ENCODE measurements at places on chromosomes 7 and 10.

DNA sequence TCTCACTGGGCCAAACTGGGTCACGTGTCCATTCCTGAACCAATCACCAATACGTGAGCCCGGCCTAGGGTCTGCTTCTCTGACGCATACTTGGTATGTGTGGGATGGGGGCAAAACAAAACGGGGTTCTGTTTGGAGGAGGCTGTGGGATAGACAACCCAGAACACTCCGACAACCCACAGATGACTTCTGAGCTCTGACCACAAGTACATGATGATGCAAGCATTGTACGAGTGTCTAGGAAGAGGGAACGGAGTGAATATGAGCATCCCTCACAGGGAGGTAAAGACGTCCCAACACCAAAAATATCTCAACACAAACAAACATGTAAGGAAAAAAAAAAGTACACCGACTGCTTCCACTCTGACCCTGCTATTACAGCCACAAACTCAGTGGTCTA lies 5.6 kb downstream of the DAGLB start:
- no peak for DNase-seq

- DNase-seq = no peak
Measured at GRCh38 chr10:6746782-6747181, 166.7 kb upstream of the PRKCQ start.

DNA sequence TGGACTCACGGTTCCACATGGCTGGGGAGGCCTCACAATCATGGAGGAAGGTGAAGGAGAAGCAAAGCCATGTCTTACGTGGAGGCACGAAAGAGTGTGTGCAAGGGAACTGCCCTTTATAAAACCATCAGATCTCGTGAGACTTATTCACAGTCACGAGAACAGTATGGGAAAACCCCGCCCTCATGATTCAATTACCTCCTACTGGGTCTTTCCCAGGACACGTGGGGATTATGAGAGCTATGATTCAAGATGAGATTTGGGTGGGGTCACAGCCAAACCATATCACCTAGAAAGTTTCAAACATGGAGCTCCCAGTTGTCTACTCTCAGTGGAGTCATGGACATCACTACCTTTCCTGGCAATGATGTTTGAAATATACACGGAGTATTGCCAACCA lies 49.6 kb downstream of the CYCS start:
- DNase-seq = no peak

GRCh38 chr7:46206476-46207060 lies 285.5 kb upstream of the IGFBP3 start:
- DNase-seq = no peak

DNA sequence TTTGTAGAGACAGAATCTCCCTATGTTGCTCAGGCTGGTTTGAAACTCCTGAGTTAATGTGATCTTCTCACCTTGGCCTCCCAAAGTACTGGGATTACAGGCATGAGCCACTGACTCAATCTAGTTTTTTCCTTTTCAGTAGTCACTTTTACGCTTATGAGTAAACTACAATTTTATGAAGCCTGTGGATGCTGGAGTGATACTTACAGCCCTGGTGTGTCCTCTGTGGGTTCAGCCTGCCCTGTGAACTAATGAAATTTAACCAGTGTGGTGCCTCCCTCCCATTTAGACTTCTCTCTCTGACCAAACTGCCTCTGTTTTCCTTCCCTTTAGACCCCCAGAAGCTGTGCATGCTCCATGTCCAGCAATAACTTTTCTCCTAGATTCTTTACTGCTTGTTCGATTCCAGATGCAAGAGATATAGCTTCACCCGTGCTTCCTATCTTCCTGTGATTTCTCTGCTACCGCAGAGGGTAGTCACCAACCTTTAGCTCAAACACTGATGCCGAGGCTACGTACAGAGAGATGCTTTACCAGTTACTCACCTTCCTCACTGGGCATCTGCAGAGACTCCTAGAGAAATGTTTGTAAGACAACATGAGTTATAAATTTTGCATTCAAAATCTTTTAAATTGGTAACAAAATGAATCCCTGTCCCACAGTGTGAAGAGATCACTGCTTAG lies 90.8 kb downstream of the KIAA1217 start:
- DNase-seq = no peak

DNA sequence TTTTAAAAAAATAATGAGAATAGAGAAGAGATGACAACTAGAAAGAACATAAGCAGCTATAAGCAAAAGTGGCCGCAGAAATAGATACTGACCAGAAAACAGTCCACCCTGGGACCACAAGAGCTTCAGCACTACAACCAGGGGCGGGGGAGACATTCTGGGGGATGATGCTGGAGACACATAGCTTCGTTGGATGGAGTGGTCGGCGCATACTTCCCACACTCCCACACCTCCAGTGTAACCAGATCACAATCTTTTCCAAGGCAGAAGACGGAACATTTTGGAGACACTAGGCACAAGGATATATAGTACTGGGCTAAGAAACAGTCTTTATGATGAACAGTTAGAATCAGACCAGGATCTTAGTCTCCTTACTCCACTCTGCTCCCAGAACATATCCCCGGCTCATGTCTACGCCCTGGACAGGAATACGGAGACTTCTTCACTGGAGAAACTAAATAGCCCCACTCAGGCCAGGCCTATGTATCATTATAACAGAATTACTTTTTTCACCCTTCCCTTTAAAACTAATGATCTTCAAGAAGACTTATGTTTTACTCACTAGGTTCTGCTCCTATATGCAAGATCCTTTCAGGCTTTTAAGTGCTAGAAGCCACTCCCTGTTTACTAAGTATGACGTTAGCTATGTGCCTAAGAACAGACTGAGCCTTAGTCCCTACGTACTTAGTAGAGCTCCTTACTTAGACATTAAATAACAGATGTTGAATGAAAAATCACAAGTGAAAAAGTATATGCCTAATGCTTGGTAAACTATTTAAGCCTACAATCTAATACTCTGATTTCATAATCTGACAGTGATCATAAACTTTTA lies 169.6 kb downstream of the SRPK2 start:
- no peak for DNase-seq

DNA sequence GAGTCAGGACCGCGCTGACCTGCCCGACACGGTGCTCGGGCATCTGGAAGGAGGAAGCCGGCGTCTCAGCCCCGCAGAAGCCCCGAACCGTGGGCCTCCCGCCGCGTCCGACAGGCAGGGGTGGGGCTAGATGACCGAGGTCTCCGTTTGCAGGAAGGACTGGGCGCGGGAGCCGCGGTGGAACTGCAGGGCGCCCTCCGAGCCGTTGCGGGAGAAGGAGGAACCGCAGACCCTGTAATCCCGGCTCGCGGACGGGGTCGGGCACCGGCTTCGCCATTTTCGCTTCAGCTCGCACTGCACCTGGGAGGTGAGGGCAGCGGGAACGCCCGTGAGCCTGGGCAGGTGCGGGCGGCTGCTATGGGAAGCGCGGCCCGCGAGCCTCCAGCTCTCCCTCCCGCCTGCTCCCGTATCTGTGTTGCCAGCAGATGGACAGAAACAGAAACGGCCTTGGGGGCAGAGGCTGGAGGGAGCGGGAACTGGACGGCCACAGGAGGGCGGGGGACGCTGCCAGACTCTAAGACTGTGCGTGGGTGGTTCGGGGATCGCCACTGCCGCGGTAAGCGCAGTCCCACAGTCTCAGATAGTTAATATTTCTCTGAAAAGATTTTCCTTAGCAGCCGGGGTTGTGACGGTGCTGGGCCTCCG lies 114.1 kb downstream of the VIPR2 start:
- DNase-seq = no peak

- DNase-seq = no peak
Measured at GRCh38 chr10:47442351-47442750, 41.6 kb downstream of the ANXA8 start.

DNA sequence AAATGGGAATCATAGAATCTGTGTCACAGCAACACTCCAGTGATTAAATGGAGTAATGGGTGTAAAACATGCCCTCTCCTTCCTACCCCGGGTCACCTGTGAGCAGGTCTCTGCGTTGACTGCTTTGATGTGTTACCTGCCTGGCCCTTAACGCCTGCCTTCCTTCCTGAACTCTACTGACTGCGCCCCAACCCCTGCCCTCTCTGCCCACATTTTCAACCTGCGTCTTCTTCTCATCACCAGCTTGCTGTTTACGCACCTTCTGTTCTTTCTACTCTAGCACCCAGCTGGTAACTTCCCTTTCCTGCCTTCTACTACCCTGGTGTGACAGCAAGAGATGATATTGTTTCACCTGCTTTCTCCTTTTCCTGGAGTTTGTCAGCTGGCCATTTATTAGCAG lies 303.0 kb upstream of the LRGUK start:
- no peak for DNase-seq

GRCh38 chr10:30502266-30503060 lies 68.5 kb downstream of the MAP3K8 start:
- DNase-seq = no peak

- DNase-seq = no peak
Measured at GRCh38 chr7:5428478-5429252, 5.0 kb upstream of the TNRC18 start.

- DNase-seq = no peak
Measured at GRCh38 chr7:117323851-117324711, 1.2 kb upstream of the WNT2 start.

DNA sequence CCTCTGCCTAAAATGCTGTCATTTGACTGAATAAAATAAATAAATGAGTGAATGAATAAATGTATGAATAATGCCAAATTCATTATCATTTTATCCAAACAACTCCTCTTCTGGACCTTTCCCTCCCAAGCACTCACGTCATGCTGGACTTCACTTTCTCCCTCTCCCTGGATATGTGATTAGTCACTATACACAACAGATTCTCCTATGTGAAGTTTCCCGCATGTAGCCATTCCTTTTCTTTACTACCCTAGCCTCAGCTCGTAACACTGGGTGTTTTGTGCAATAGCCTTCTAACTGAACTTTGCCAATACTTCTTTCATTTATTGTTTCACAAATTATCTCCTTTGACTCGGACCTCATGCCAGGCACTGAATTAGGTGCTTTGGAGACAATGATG lies 87.6 kb upstream of the IL6 start:
- DNase-seq = no peak

DNA sequence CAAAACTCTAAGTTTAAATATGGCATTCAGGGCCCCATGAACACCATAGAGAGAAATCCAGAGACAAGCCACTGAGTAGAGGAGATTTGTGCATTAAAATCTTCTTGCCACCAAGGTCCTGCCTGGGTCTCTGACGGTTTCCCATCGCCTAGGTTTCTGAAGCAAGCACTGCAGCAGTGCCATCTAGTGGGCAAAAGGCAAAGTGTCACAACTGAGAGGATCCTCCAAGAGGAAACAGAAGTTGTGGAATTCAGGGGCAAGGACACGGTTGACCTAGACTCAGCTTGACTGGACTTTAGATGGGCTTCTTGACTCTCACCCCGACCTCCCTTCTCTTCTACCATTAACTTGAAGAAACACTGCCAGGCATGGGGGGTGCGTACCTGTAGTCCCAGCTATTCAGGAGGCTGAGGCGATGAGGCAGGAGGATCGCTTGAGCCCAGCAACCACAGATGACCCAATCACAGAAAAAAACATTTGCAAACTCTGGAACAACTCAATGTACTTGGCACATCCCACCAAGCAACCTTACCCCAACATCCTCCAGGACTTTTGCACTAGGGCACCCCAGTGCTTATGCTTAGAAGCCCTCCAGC lies 604.1 kb downstream of the GALNT17 start:
- DNase-seq = no peak

DNA sequence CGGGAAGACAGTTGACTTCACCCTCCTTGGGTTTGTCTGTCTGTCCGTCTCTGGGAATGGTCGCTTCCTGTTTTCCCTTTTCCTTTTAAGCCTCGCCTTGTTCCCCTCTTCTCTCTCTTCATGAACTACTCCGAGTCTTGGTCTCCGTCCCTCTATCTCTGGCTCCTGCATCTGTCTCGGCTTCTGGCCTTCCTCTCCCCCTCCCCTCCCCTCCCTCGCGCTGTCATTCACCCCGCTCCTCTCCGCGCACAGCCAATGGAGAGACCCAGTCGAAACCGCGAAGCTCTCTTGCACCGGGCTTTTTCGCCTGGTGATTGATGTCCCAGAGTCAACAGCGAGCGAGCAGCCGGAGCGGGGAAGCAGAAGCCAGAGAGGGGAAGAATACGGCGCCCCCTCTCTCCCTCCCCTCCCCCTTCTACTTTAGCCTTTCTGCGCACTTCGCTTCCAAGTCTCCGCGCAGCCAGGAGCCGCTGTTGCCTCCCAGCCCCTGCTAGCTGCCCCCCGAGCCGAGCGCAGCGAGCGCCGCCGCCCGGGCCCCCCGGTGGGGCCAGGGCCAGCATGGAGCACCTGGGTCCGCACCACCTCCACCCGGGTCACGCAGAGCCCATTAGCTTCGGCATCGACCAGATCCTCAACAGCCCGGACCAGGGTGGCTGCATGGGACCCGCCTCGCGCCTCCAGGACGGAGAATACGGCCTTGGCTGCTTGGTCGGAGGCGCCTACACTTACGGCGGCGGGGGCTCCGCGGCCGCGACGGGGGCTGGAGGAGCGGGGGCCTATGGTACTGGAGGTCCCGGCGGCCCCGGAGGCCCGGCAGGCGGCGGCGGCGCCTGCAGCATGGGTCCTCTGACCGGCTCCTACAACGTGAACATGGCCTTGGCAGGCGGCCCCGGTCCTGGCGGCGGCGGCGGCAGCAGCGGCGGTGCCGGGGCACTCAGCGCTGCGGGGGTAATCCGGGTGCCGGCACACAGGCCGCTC lies at the start of gene TLX1:
Gene TLX1, plus strand, starts transcription at position 317 of the 978 bp plus-strand sequence. Its CDS starts 242 bp downstream, at position 559.
- DNase-seq = no peak

GRCh38 chr10:3578159-3578558 lies 206.8 kb downstream of the KLF6 start:
- no peak for DNase-seq

DNA sequence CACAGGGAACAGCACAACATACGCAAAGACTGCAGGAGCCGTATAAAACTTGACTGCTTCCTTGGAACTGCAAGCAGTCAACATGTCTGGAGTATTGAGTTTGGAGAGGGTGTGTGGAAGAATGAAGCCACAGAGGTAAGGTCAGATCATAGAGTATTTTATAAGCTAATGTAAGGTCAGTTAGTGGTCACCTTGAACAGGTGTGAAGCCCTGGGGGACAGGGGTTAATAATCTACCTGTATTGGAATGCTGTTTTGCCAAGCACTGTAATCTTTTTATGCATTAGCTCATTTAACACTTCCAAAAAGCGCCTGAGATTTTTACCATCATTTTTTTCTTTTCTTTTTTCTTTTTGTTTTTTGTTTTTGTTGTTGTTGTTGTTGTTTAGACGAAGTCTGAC lies 23.1 kb downstream of the PLAU start:
- DNase-seq = no peak
